Right lobe of liver (tissue), 6 donors: ENCODE measurements at places on chromosomes 7 and 10. TPM values are rescaled to one million over a fixed set of nuclear protein-coding genes. Genes with fewer than 3 reads are reported as not detected.

DNA sequence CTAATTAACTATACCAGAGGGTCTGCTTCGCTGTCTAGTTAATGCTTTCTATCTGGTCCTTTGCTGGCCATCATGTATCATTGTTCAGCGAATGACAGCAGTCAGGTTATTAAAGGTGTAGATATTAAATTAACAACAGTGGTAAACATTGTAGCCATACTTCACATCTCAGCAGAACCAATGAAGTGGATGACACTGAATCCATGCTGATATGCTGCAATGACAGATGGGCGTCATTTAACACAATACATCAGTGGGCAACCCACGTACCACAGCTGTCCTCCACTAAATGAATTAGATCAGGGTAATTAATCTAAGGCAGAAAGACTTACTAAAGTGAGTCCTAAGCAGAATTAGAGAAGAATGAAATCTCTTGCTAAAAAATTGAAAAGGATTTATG lies 767.2 kb downstream of the NXPH1 start:
- DNase-seq, result no peak

- DNase-seq, result no peak
Measured at GRCh38 chr7:33824911-33825459, 80.4 kb upstream of the BMPER start.

The ARL4A gene
- total RNA-seq, result 4.4 TPM

- DNase-seq, result peak; percentile 60
Measured at GRCh38 chr10:124917428-124918190, 24.3 kb upstream of the ZRANB1 start.

The NOC3L gene
- 9.5 TPM for total RNA-seq

- no peak for DNase-seq
Measured at GRCh38 chr7:42315631-42316030, 78.6 kb upstream of the GLI3 start.

- DNase-seq, result no peak
Measured at GRCh38 chr10:66405566-66405965, 520.3 kb upstream of the LRRTM3 start.

The MKI67 gene
- 1.2 TPM for total RNA-seq

- DNase-seq, result peak; percentile 58
Measured at GRCh38 chr10:77637532-77638320, at the start of gene KCNMA1. Gene KCNMA1 (minus strand): TSS chr10:77637808.

DNA sequence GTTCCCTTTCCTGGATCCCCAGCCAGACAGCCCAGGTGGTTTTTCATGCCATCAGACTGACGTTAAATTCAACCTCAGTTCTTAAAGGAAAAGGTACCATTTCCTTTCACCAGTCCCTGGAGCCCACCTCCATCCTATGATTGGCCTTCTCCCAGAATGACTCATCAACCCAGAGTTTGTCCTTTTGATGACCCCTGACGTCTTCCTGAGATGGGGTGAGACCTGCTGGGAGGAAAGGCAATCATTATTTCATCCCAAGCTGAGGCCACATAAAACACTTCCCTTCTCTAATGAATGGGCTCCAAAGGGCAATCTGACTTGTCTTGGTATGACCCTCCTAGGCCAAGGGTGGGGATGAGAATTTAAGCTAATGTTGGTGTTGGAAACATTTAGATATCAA lies 750.7 kb downstream of the SUGCT start:
- DNase-seq, result no peak

DNA sequence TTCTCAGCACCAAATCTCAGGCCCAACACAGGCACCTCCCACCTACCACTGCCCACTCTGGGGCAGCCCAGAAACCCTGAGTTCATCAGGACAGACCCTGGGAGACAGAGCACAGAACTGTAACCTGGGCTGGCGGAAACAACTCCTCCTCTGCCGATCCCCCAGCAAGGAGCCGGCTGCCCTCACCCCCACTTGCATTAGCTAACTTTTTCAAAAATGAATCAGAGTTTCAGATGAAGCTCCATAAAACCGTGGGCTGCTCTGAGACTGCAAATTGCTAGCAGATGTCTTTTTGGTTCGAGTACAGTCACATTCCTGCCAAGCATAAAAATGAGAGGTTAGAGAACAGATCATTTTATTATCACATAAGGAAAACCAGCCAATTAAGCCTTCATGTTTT lies 93.4 kb upstream of the PARD3 start:
- DNase-seq, result no peak

The EPHB4 gene
- total RNA-seq, result 40.6 TPM

GRCh38 chr7:135669774-135670173 lies 7.5 kb downstream of the STMP1 start:
- no peak for DNase-seq

The DRGX gene
- not detected for total RNA-seq

DNA sequence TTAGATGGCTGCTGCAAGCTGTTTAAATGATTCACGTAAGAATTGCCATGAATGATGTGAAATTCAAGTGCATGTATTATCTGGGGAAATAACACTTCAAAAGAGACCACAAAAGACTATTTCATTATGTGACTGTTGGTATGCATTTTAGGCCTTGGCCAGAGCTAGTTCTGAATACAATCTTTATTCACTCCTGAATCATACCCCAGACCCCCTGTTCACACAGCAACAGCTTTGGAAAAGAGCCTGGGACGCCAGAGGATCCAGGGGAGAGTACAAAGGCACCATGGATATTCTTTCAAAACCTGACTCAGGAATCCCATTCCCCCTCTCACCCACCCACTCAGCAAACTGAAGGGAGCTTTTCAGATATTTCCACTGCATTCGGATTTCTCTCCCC lies 377.1 kb upstream of the DPP6 start:
- DNase-seq, result no peak

The C7orf57 gene
- total RNA-seq, result not detected

The INHBA gene
- total RNA-seq, result 3.2 TPM

DNA sequence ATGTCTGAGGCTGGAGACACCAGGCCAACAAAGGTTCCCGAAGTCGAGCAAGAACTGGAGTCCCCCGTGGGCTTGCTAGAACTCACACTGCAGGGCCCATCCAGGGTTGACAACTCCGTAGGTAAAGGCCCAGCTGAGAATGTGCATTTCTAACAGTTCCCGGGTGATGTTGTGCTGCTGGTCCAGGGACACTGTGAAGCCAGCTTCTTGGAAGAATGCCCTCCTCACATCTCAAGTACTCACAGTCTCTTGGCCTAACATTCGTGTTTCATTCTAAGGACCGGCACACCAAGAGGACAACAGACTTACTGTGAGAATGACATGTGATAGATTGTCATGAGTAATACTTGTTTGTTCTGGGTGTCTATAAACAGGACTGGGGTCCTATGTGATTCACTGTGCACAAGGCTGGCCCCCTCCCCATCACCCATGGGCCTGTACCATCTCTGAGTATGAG lies 682.3 kb upstream of the IGFBP3 start:
- no peak for DNase-seq

DNA sequence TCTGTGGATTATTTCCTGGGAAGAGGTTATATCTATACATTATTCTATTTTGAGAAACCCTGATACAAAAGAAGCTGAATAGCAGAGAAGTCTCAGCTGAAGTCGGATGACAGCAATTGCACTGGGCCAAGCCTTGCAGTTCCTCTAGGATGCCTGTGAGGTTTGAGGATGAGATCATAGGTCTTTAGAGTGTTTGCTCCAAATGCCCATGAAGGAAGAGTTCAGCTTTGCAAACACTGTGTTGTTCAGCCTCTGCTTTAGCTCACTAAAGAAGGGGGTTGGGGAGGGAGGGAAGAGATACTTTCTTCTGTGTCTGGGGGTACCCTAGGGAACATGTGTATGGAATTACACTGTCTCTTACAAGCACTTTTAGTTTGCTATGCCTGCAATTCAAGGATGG lies 282.5 kb upstream of the NRP1 start:
- no peak for DNase-seq

DNA sequence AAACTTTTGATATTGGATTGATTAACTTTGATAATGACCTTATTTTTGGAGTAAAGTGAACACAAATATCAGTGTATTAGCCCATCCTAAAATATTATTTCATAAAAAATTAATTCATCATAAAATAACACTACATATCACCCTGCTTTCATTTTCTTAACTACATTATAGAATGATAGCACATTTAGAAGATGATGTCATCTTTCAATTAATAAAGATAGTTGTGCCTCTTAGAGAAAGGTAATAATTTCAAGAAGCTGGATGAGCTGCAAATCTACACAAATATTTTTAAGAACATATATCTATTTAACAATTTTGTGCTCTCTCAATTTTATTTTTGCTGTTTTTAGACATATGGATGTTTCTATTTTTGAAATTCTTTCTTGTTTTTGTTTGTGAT lies 126.1 kb downstream of the CNTNAP2 start:
- DNase-seq, result no peak

GRCh38 chr10:132642732-132643008 lies 105.1 kb downstream of the INPP5A start:
- peak; percentile 9 for DNase-seq

- peak; percentile 20 for DNase-seq
Measured at GRCh38 chr10:108393089-108393488, 1228.6 kb upstream of the SORCS1 start.

The TMEM130 gene
- total RNA-seq, result not detected

DNA sequence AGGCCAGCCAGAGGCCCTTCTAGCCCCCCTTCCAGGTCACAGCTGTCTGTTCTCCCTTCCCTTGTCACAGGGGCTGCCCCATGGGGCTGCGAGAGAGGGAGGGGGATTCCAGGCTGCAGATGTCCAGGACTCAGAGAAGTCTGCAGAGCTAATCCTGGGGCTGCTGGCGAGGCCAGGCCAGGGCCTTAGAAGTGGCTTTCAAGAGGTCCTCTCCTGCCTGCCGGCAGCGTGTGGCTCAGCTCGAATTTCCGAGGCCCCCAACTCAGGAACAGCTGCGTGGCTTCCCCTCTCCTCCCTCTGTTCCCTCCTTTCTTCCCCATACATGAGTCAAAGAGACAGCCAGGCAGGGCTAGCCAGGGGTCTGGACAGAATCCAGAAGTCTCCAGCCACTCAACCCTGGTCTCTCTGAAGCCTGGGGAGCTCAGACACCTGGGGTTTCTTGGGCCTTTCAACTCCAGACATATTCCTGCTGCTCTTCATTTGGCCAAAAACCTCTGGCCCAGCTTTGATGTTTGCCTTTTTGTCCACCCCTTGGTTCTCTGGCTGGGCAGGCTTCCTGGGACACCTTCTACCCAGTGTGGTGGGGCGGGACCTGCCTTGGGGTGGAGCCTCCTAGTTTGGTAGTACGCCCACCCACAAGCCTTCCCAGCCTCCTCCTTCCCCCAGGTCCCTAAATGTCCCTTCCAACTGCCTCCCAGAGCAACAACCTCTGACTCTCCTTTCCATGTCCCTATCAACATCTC lies 21.8 kb upstream of the EIF5AL1 start:
- DNase-seq, result no peak

The SCART1 gene
- total RNA-seq, result 1.0 TPM
